ENCODE measurements at places on chromosomes 2 and 18.

- no peak for DNase-seq
Measured at GRCh38 chr2:119088416-119088815, 70.1 kb downstream of the C1QL2 start.

GRCh38 chr2:223472771-223473170, 129.4 kb downstream of the SCG2 start:
- DNase-seq: no peak

DNA sequence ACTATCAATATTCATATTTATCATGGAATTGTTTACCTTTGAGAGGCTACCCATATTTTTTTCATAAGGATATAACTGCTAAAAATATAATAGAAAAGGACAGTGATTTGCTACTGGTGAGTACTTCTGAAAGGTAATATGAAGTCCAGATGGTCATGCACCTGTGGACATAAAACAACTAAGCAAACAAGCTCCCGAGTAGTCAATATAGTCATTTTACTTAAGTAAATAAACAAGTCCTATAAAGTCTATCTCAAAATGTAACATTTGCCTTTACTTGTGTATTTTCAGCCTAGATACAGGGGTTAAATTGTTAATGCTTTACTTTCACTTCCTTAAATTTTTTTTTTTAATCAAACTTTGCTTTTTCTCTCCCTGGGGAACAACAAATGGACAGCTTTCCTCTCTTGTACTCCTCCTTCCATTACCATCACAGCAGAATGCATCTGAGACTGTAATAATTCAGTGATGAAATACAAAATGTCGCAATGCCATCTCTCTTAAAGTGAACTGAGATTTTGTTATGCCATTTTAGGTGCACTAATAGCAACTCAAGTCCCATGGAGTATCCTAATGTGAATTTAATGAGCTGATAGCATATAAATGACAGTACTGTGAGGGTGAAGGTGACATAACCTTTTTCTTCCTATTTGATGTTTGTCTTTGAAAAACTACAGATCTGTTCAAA, 1325.4 kb upstream of the ZEB2 start:
- DNase-seq: no peak

- no peak for DNase-seq
Measured at GRCh38 chr2:236833501-236834073, 252.1 kb upstream of the COPS8 start.

DNA sequence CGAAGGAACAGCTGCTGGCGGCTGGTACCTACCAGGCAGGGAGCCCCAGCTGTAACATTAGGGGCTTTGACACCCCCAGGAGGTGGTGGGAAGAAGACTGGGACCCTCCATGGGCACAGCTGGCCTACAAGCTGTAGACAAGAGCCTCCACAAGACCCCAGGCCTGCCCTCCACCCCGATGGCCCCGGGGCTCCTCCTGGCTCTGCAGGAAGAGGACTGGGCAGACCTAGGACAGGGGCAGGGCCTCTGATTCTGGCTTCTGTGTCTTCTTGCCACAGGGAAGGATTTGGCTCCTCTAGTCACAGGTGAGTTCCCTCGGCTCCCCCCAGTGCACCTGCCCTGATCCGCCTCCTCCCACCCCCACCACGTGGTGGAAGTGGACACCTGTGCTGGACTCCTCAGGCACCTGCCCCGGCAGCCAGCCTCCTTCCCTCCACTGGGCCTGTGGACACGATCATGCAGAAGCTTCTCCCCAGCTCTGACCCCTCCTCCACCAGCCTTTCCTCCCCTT, 53.4 kb upstream of the ODC1 start:
- DNase-seq: peak; percentile 43

GRCh38 chr2:160351956-160352355, 141.7 kb downstream of the RBMS1 start:
- no peak for DNase-seq

GRCh38 chr18:36829362-36830157, 633 bp downstream of the KIAA1328 start:
- no peak for DNase-seq
